ENCODE measurements at places on chromosomes 13 and 19.

GRCh38 chr13:26051657-26052311 lies at the start of gene SHISA2:
TSS of gene SHISA2 (minus strand) at chr13:26052016. CDS start at chr13:26050975, 1,041 bp downstream.
- no peaks in the 10 kb centered on the region for H3K4me1 ChIP-seq
- no peak for DNase-seq
- H3K27me3 ChIP-seq: peaks cover 31% of the 10 kb centered on the region
- no peak within 1 kb of the TSS for H3K4me3 ChIP-seq
- no peak within 1 kb of the TSS for H3K27ac ChIP-seq
- H3K36me3 ChIP-seq: no peaks in the 10 kb centered on the region

GRCh38 chr13:44396701-44397580 lies 23.3 kb downstream of the SERP2 start:
- no peak overlapping the region for H3K27ac ChIP-seq
- no peak for DNase-seq
- no peaks in the 10 kb centered on the region for H3K36me3 ChIP-seq
- H3K27me3 ChIP-seq: no peaks in the 10 kb centered on the region
- H3K4me1 ChIP-seq: no peaks in the 10 kb centered on the region

DNA sequence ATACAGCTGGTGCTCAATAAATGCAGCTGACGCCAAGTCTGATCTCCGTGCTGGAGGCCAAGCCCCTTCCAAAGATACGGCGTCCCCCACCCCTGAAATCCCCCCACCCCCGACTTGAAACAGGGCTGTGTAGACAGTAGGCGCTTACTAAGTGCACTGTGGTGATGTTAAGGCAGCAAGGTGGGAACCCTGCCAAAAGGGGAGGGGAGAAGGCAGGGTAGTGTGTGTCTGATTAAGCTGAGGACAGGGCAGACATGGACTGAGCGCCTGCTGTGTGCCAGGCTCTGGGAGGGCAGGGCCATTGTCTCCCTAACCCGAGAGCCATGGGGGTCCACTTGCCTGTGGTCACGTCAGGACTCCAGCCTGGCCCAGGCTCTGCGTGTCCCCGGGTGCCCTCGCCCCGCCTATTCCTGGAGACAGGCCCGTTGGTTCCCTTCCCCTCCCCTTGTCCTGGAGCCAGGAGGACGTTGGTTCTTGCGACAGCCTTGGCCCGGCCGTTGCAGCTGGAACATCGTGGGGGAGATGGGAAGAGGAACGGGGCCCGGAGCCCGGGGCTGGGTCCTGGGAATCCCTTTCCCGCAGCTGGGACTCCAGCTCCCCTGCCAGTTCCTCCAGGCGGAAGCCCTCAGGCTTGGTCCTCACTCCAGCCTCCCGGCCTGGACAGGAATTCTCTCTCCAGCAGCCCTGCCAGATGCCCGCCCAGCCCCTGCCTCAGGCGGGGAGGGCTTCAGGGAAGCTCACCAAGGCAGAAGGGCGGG lies 1.7 kb upstream of the ELANE start:
- H3K27ac ChIP-seq: no peak overlapping the region
- peaks cover 5% of the 10 kb centered on the region for H3K4me1 ChIP-seq
- H3K27me3 ChIP-seq: peaks cover 36% of the 10 kb centered on the region
- no peaks in the 10 kb centered on the region for H3K36me3 ChIP-seq
- no peak overlapping the region for H3K4me3 ChIP-seq

DNA sequence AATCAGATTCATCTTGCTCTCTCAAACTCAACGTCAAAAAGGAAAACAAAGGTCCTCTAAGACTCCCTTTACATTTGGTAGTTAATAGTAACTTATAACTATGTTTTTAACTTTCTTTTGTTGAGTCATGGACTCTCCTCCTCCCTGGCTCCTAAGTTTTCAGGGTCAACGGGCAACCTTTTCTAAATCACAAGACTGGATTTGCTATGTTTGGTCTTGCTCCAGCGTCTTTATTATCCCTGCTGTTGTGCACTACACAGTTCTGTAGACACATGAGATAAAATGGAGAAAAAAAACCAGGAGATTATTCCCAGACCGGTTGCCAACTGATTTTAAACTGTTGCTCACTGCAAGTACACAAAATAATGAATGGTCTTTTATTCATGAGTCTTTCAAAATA lies 1.9 kb upstream of the ITM2B start:
- H3K27ac ChIP-seq: no peak overlapping the region
- H3K27me3 ChIP-seq: no peaks in the 10 kb centered on the region
- no peak for DNase-seq
- H3K36me3 ChIP-seq: no peaks in the 10 kb centered on the region
- no peak overlapping the region for H3K4me3 ChIP-seq

GRCh38 chr19:48501494-48502349 lies 9.9 kb downstream of the LMTK3 start:
- no peaks in the 10 kb centered on the region for H3K27me3 ChIP-seq
- H3K4me3 ChIP-seq: peak overlapping the region; percentile 95
- H3K27ac ChIP-seq: peak overlapping the region; percentile 65
- H3K4me1 ChIP-seq: peaks cover 16% of the 10 kb centered on the region

DNA sequence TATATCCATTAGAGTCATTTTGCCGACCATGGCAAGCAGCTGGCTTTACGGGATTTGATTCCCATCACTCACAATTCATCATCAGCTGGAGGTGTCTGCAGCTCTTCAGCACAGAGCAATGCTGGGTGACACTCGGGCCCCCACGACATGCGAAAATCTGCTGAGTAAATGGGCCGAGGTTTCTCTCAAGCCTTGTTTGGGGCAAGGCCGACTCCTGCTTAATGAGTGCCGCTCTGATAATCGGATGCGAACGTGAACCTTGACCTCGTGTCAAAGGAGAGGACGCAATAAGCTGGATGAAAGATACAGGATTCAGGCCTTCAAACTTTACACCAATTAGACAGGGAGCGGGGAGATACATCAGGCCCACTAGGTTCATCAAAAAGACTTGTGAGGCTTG lies 65.2 kb downstream of the GGACT start:
- DNase-seq: no peak
- no peak overlapping the region for H3K27ac ChIP-seq
- no peaks in the 10 kb centered on the region for H3K4me1 ChIP-seq
- 0 out of 2 replicates have a peak, but pooled peaks cover 4% of the 10 kb centered on the region for H3K36me3 ChIP-seq

DNA sequence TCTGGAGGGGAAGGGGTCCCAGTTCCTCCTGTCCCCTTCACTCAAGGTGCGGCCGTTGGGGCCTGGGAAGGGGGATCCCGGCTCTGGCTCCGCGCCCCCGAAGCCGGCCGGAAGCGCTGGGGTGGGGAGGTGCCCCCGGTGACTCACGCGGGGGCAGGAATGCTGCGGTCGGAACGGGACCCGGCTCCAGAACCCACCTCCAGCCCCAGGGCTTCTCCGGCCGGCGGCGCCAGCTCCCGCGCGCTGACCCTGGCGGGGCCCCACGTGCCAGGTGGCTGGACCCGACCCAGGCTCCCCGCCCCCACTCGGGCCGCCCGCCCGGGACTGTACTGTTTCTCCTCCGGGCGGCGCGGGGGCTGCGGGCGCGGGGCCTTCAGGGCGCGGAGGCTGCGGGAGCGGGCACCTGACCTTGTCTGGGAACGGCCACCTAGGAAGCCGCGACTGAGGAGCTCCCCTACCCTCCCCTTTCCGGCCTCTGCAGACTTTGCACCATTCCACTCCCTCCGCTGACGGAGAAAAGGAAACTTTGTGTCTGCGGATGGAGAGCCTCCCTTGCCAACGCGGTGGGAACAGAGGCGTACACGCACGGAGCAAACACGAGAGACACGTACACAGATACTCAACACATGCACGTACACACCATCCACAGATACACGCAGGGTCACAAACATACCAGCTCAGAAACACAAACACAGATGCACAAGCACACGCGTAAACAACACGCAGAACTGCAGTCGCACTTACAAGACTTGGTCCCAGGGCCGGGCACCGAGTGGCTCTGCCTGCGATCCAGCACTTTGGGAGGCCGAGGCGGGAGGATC lies 7.2 kb downstream of the AXL start:
- peaks cover 2% of the 10 kb centered on the region for H3K36me3 ChIP-seq
- H3K4me1 ChIP-seq: peaks cover 52% of the 10 kb centered on the region
- H3K27me3 ChIP-seq: no peaks in the 10 kb centered on the region
- peak overlapping the region; percentile 78 for H3K27ac ChIP-seq
- DNase-seq: peak; percentile 75

DNA sequence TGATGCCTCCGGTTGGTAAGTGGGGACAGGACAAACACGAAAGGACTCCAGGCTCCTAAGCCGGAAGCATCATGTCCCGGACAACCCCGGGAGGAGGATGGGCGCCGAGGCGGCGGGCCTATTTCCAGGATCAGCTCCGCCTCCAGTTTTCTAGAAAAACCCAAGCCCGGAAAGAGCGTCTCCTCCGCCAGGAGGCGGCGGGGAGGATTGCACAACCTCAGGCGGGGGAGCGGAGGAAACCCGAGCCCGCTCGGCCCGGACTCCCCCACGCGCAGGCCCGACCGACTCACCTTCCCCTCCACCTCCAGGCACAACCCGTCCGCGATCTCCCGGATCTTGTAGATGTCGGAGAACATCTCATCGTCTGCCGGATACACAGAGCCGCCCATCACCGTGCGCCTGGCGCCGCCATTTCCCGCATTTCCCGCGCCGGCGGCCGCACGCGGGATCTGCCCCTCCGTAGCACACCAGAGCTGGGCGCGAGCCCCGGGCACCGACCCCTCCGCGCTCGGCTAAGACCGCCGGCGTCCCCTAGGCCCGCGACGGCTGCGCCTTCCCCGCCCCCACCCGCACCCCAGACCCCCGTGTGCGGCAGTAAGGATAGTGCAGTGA lies 455 bp downstream of the TPT1 start:
- H3K4me3 ChIP-seq: peak overlapping the region; percentile 95
- DNase-seq: peak; percentile 80
- peaks cover 52% of the 10 kb centered on the region for H3K4me1 ChIP-seq
- no peaks in the 10 kb centered on the region for H3K27me3 ChIP-seq
- peak overlapping the region; percentile 97 for H3K27ac ChIP-seq

- no peaks in the 10 kb centered on the region for H3K27me3 ChIP-seq
- no peak within 1 kb of the TSS for H3K4me3 ChIP-seq
- peak; percentile 76 for DNase-seq
- H3K36me3 ChIP-seq: no peaks in the 10 kb centered on the region
- no peak within 1 kb of the TSS for H3K27ac ChIP-seq
Observed at GRCh38 chr19:2867025-2867991, at the start of gene ZNF556. TSS of gene ZNF556 (plus strand) at chr19:2867335. CDS start at chr19:2867422, 87 bp downstream.

DNA sequence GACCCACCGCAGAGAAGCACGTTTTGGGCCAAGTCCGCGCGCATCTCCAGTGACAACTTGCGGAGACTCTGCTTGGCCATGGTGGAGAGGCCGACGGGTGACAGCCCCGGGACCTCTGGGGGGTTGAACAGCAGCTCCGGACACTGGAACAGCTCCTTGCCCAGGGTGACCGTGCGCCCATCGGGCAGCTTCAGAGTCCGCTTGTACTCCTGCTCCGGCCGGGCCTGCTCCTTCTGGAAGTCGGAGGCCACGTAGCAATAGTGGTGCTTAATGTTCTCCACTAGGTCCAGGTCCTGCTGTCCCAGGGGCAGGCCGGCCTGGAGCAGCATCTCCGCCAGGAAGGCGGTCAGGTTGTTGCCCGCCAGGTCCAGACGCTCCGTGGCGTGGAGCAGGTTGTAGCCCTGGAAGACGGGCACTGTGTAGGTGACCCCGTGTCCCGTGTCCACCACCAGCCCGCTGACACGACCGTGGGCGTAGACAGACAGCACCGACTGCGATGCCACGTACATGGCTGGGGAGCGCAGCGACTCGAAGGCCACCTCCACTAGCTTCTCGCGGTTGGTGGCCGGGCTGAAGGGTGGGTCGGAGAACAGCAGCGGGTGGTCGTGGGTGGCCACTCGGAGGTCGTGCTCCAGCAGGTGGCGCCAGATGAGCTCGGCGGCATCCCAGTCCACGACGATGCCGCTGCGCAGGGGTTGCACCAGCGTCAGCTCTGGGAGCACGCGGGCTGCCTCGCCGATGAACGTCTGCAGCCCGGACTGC lies 743 bp downstream of the ACTL9 start:
- H3K36me3 ChIP-seq: no peaks in the 10 kb centered on the region
- H3K4me3 ChIP-seq: no peak overlapping the region
- peaks cover 17% of the 10 kb centered on the region for H3K27me3 ChIP-seq
- H3K4me1 ChIP-seq: 0 out of 2 replicates have a peak, but pooled peaks cover 6% of the 10 kb centered on the region
- no peak overlapping the region for H3K27ac ChIP-seq

DNA sequence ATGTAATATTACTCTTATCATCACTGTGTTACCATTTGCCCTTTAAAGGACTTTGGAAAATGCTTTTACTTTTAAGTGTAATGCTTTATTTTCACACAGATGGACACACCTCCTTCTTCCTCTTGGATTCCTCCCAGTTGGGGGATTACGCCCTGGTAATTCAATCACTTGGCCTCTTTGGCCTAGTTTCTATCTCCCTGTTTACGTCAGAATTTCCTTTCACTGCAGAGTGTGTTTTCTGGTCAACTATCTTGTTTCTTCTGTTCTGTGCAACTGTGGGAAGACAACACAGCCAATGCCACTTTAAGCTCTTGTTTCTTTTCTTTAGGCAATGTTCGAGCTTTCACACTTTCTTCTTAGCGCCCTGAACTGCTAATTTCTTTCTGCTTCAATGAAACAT lies 257.3 kb upstream of the MAB21L1 start:
- no peak overlapping the region for H3K4me3 ChIP-seq
- no peak for DNase-seq
- no peak overlapping the region for H3K27ac ChIP-seq
- H3K36me3 ChIP-seq: no peaks in the 10 kb centered on the region
- no peaks in the 10 kb centered on the region for H3K4me1 ChIP-seq

DNA sequence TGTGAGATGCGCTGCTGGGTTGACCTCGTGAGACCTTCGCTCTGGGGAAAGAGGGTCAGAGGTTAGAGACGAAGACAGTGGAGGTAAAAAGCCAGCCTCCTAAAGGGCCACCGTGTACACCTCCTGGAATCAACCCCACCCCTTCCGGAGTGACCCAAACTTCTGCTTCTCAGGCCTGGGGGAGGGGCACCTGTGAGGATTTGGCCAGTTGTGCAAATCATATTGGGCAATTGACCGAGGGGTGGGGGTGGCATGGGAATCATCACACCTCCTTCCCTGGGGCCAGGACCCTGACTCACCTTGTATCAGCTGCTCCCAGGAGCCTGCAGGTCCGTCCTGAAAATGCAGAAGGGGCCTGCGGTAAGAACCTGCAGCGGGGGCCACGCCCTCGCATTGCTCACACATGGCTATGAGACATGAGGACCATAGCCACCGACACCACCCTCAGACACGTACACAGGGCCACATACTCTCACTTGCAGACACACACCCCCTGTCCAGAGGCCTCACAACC lies 2.8 kb downstream of the TNFSF14 start:
- no peaks in the 10 kb centered on the region for H3K36me3 ChIP-seq
- peak overlapping the region; percentile 71 for H3K27ac ChIP-seq
- H3K27me3 ChIP-seq: no peaks in the 10 kb centered on the region
- peak; percentile 60 for DNase-seq

DNA sequence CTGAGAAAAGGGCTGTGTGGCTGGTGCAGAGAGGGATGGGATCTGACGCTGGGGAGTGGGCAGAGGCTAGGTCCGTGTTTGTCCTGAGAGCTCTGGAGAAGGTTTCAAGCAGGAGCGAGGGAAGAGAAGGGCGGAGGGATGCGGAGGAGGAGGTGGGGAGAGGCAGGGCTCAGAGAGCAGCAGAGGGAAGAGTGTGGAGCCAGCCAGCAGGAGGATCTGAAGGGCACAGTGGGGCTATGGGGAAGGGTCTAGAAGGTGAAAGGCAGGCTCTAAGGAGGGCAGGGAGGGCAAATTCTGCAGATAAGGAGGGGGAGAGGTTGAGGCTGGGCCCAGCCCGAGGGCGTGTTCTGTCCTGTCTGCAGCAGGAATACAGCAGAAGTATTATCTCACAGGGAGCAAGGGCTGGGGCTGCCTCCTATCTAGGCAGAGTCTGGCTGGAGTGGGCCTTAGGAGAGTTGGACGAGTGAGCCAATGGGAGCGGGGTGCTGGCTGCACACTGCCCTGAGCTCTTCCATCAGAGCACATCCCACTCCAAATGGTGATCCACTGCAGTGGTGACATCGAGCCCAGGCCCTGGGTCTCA lies 6.1 kb downstream of the AP2A1 start:
- no peaks in the 10 kb centered on the region for H3K27me3 ChIP-seq
- no peak overlapping the region for H3K27ac ChIP-seq
- H3K36me3 ChIP-seq: no peaks in the 10 kb centered on the region
- H3K4me3 ChIP-seq: no peak overlapping the region
- 0 out of 2 replicates have a peak, but pooled peaks cover 2% of the 10 kb centered on the region for H3K4me1 ChIP-seq
